Pons (tissue), 1 donor: ENCODE measurements at places on chromosomes 4 and X.

DNA sequence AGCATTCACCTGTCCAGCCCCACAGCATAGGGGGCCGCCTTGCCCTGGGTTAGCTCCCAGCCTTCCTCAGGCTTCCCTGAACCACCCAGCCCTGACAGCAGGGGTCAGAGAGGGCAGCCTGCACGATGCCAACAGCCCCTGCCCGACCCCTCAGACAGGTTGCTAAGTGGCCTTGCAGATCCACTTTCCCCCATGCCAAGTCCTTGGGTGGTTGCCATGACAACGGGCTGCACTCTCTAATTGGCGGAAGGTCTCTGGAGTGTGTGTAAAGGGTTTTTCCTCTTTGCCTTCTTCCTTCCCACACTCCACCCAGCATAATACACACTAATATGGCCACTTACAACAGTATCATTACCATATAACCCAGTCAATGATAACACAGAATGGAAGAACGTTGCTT, 99.6 kb upstream of the AFAP1 start:
- DNase-seq: no peak

DNA sequence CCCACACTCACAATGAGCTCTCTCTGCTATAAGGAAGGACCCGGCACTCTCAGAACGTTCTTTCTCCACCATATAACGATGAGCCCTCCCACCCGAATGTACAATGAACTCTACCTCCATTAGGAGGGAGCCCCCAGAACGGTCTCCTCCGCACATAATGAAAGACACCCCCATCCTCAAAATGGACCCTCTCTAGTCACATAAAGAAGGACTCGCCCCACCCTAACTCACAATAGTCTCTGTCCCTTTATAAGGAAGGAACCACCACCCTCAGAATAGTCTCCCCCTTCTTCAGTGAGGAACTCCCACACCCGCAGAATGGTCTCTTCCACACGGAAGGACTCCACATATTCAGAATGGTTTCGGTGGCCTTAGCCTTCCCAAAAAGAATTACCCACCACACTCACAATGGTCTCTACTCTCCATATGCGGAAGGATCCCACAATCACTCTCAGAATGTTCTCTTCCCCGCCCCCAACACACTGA, 477 bp downstream of the SLC35A2 start:
- DNase-seq: no peak

DNA sequence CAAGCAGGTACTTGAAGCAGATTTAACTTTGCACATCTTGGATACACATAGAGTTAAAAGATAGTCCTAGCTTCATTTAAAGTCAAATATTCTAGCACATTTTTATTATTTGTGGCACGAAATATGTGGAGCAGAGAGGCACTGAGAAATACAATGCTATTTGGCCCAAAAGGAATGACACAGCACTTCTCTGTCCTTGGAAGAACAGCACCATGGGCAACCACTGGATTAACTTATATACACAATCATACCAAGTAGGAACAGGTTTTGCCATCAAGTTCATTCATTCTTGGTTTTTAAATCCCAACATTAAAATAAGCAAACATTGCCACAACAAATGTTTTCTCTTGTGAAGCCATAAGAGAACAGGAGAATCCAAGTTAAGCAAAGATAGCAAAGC, 924 bp upstream of the ENAM start:
- no peak for DNase-seq

- DNase-seq: no peak
Observed at GRCh38 chr4:56627985-56628384, 53.1 kb downstream of the HOPX start.

- DNase-seq: no peak
Observed at GRCh38 chr4:26953366-26953765, 92.7 kb downstream of the STIM2 start.

DNA sequence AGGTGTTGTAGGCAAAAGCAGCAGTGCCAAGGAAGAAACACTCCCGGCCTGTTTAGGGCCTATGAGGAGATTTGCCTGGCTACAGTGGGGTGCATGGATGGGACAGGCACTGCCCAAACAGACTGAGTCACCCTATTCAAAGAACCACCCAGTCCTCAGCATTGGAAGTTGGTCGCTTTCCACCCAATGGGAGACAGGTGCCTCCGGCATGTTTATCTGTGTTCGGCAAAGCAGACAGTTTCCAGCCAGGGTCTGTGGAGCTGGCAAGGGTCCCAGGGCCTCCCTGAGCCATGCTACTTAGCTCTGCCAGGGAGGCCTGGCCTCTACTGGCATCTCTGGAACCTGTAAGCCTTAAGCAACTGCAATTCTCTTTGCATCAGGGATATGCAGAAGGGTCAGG, 165.1 kb upstream of the ATP6AP2 start:
- DNase-seq: no peak

GRCh38 chrX:78886550-78886949, 58.6 kb upstream of the P2RY10 start:
- peak; percentile 1 for DNase-seq

DNA sequence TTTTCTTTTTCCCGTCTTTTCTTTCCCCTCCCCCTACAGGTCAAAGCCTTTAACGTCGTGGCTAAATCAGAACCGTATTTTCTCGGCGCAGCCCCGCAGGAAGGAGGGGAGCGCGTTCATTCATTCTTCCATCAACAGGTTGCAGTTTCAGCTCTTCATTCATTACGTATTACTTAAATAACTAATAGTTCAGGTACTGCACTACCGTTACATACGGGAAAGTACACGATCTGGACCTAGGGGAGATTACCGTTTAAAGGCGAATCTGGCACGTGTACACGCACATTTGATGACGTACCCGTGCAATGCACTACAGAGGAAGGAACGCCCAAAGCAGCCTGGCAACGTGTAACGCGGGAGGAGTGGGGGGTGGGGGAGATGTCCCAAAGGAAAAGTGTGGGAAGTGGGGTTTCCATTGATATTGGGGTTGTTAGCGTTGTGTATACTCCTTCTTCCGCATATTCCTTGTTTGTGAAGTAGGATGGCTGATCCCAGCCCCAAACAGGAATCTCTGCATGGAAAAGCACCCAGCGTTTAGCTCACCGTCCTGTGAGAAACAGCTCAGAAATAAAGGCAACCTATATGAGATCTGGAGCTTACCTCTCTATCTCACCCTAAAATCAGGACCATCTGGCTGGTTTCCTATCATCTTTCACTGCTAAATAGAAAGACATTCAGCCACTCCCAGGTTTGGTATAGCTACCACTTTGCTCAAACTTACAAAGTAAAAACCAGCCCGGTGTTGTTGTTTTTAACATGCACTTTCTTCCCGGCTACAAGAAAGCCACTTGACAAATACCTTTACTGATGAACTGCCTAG, 585 bp upstream of the SEC24D start:
- DNase-seq: peak; percentile 41

DNA sequence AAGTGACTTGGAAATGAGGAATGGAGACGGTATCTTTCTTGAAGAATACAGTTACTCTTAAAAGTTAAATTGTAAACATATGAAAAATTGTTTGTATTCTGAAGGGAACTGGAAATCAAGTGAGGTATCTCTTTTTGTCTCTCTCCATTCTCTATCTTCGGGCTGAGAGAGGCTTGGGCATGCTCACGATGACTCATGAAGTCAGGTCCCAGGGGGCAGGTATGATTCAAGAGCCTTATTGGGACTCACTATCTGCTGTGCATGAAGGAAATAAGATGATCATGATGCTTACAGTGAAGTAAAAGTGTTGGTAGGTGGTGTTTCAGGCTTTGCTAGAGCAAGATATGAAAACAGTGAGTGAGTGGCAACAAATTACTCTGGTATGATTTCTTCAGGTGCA, 200.4 kb upstream of the PITX2 start:
- DNase-seq: no peak

- no peak for DNase-seq
Observed at GRCh38 chr4:136935305-136935704, 597.0 kb downstream of the PCDH18 start.

DNA sequence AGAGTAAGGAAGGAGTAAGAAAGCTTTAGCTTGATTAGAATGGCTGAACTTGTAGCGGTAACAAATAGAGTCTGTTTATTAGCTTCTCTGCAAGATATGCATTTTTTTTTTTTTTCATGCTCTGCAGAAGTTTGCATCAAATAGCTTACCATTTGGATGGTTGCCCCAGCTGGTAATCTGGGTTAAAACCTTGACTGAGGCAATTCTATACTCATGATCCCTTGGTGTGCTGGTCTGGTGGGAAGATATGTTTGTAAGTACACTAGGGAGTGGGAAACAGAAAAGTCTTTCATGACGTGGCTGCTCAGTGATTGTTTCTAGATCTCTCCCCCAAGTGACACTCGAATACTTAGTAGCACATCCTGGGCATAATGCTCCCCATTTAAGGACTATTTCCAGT, 32.1 kb downstream of the SEPTIN11 start:
- no peak for DNase-seq

DNA sequence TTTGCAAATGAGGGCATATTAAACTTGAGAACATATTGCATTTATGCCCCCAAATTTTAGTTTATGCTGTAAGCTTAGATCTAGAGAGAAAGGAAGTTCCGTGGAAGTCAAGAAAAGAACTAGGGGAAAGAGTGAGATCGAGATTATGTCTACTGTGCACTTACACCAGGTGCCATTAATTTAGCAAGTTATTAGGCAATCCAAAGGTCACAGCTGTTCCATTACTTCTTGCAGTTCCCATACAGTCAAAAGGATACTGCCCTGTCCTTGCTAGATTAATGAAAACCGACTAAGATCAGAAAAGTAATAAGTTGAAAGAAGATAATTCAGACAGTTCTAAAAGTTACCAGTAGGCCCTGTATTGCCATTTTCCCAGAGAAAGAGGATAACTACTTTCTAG, 49.3 kb upstream of the SLC7A11 start:
- no peak for DNase-seq

DNA sequence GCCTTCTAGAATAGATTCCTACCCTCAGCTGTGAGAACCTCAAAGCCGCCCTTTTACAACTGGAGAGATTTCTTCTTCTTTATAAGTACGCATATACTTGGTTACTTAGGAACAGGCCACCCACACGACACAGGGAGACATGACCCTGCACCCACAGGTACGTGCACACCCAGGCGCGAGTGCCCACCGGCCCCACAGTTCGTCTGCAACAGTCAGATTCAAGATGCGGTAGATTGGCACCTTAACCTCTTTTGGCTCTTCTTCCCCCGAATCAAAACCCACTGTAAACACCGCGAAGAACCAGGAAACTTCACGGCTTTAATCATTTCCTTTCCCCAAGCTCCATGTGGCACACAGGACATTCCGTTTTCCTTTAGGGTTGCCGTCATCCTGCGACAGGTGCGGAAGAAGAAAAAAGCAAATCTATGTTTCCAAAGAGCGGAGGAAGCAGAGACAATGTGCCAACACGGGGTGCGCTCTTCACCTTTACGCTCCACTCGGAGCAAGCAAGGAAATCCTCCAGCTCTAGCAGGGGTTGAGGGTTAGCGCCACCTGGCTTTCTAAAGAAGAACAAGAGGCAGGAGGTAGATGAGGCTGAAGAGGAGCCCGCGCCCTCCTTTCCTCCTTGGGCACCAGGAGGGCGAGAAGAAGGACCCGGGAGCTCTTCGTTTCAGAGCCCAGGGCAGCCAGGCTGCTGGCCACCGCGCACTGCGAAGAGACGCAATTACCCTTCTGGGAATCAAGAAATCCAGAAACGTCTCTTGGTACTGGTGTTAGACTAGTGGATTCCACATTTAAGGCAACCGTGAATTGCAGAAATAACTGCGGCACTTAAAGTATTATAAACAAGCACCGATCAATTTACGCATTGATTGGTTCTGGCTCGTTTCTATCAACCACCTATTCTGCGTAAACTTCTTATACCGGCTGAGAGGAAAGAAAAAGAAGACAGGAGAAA, 35.7 kb downstream of the HAND2 start:
- DNase-seq: peak; percentile 74

DNA sequence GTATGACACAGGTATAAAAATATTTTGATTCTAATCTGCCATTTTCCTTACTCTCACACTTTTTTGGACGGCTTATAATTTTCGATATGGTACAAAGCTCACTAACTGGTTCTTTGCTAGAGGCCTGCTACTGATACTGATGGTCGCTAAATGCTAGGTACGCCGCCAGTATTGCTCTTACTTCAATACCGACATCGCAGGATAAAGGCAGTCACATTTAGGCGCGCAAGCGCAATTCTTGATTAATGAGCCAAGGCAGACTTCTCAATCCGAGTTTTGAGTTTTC, 557 bp upstream of the USP38 start:
- DNase-seq: peak; percentile 74

DNA sequence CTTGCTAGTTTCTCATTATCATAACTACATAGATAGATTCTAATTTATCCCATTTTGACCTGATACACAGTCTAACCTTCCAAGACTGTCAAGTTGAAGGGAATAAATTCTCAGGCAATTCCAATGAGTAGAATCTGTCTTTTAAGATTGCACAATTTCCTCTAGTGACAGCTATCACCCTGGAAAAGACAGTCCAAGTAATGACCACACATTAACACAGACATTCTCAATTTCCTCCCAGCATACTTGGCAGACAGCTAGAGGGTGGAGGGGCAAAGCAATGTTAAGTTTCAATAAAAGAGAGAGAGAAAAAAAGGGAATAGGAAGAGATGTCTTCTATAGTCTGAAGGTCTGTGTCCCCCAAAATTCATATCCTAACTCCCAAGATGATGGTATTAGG, 234.7 kb downstream of the LDB2 start:
- DNase-seq: no peak

DNA sequence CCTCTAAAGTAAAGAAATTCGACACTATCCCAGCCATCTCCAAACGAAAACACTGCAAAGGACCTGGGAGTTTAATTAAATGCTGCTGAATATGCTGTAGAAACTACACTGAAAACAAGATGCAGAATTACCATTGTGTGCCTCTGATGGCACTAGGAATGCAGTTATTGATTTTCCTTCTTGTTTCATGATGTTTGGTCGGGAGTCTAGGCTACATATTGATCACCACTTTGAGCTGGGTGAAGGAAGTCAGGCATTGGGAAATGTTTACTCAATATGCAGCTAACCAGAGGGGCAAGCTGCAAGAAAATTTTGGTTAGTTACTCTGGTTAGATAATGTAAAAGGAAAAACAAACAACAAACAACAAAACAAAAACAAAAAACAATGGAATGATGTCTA, 650.7 kb upstream of the GALNTL6 start:
- no peak for DNase-seq

GRCh38 chr4:158993891-158994290, 109.0 kb upstream of the RAPGEF2 start:
- DNase-seq: peak; percentile 52
